ENCODE measurements at places on chromosomes 1 and 21.

- no peaks in the 10 kb centered on the region for H3K4me1 ChIP-seq
- DNase-seq: no peak
- peaks cover 15% of the 10 kb centered on the region for H3K27me3 ChIP-seq
- H3K4me3 ChIP-seq: no peak overlapping the region
- no peak overlapping the region for H3K27ac ChIP-seq
Measured at GRCh38 chr21:36004441-36004840, 55.9 kb downstream of the SETD4 start.

DNA sequence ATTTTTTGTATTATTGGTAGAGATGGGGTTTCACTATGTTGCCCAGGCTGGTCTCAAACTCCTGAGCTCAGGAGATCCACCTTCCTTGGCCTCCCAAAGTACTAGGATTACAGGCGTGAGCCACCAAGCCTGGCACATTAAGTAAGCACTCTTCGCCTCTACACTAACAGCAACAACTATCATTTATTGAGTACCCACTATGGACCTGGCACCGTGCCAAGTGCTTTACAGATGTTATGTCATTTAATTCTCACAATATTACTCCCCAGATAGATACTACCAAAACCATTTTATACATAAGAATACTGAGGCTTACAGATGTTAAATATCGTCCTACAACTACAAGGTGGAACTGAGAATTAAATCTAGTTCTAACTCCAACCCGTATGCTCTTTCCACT, 50.1 kb downstream of the TUT4 start:
- no peak overlapping the region for H3K27ac ChIP-seq
- H3K4me3 ChIP-seq: no peak overlapping the region
- H3K36me3 ChIP-seq: peaks cover 23% of the 10 kb centered on the region
- no peaks in the 10 kb centered on the region for H3K27me3 ChIP-seq
- H3K4me1 ChIP-seq: no peaks in the 10 kb centered on the region

GRCh38 chr21:45016406-45017038, 57.9 kb upstream of the ADARB1 start:
- H3K4me3 ChIP-seq: no peak overlapping the region
- no peak overlapping the region for H3K27ac ChIP-seq
- DNase-seq: no peak
- no peaks in the 10 kb centered on the region for H3K4me1 ChIP-seq
- no peaks in the 10 kb centered on the region for H3K36me3 ChIP-seq

- H3K36me3 ChIP-seq: peaks cover 4% of the 10 kb centered on the region
- no peak overlapping the region for H3K4me3 ChIP-seq
- peaks cover 2% of the 10 kb centered on the region for H3K4me1 ChIP-seq
- no peak for DNase-seq
Measured at GRCh38 chr1:168567007-168567406, 9.4 kb upstream of the XCL1 start.

DNA sequence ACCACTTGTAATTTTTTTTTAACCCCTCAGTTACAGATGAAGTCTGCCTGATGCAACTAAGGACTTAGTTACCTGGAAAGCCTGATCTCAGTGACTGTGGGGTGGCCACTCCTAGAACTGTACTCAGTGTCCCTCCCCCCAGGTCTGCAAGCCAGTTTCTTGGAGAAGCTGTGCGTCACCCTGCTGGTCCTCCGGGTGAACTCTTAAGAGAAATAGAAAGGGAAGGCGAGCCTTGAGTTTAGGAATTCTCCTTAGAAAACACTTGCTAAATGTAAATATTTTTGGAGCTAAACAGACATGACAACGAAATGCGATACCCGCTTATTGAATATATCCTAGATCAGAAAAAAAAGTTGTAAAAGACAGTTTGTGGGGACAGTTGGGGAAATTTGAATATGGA, 730 bp downstream of the SLC16A4 start:
- no peaks in the 10 kb centered on the region for H3K27me3 ChIP-seq
- no peak for DNase-seq
- no peak overlapping the region for H3K4me3 ChIP-seq
- H3K27ac ChIP-seq: no peak overlapping the region
- peaks cover 6% of the 10 kb centered on the region for H3K4me1 ChIP-seq

GRCh38 chr1:63849149-63849548, 75.3 kb downstream of the ROR1 start:
- H3K36me3 ChIP-seq: no peaks in the 10 kb centered on the region
- H3K27me3 ChIP-seq: peaks cover 2% of the 10 kb centered on the region
- no peak for DNase-seq
- no peaks in the 10 kb centered on the region for H3K4me1 ChIP-seq
- H3K27ac ChIP-seq: no peak overlapping the region

Measured in activated T-helper 1 cell treated with anti-CD3 and anti-CD28 coated beads, Interleukin-12 subunit alpha, Interleukin-12 subunit beta, Interleukin-2, Interleukin-4 antibody, amounts not matched to agents 30 ng/mL and 10 ng/mL and 1 ng/mL, durations not matched to agents 14 hours and 24 hours and 36 hours (primary cell).